ENCODE measurements at places on chromosomes 2 and 18.

DNA sequence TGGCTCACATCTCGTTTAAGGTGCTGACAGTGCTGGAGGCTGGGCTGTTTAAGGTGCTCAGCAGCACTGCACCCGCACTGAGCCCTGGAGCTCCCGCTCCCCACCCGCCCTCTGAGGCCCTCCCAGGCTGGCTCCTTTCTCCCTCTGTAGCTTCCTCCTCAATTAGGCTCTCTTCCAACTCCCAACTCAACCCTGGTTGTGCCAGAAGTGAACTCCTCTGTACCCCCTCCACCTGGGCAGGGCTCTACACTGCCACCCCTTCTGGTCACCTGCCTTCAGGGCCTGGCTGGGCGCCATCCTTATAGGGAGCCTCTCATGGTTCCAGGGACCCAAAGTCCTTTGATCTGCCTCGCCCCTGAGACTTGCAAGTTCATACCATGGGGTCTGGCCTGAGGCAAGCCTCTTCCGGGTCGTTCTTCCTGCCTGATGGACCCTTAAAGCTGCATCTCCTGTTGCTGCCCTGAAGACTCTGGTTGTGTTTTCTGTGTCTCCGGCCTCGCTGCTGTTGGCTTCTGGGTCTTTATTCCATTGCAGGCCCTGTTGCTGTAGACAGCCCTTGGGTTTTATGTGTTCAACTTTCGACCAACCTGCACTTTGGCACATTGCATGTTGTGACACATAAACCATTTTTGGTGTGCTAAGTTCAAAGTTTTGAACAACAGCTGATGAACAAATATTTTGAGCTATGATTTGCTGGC is 199.6 kb downstream of the LDLRAD4 start:
- DNase-seq: no peak

DNA sequence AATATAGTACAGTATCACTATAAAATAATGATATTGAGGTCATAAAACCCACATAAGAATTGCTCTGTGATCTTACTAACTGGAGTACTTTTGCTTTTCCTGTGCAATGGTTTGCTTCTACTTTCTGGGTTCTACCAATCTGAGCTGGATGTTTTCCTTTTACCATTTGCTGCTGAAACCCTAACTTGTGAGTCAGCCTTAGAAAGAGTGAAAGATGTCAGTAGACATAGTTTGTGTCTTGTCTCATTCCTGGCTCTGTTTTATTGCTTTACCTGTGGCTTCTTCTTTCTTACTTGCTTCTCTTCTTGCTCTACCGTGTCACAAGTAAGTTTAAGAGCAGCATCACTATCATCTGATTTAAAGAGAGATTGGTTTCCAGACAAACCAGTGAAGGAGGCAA is 61.0 kb downstream of the MBD2 start:
- no peak for DNase-seq

- DNase-seq: peak; percentile 75
Observed at GRCh38 chr2:43129676-43130547, 96.5 kb downstream of the ZFP36L2 start.

DNA sequence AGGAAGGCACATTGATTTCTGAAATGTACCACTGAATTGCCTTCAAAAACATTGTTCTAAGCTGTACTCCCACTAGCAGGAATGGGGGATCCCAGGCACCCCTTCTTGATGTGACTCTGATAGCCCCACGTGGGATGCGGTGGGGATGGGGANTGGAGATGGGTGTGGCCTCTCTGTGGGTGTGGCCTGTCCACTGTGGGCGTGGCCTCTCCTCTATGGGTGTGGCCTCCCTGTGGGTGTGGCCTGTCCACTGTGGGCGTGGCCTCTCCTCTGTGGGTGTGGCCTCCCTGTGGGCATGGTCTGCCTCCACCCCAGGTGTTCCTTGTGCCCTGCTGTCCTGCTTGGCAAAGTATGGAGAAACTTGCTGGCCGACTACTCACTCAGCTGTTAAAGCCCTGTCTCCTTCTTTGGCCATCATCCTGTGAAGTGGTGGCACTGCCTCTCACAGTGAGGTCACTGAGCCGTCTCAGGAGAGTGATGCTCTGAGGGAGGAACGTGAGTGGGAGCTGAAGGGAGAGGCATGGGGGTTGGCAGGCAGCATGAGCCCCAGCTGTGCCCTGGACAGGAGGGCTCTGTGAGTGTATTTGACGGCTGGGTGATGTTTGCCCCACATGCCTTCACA is 6.7 kb upstream of the PARD6G start:
- DNase-seq: peak; percentile 33
